ENCODE measurements at places on chromosomes 13 and 19.

DNA sequence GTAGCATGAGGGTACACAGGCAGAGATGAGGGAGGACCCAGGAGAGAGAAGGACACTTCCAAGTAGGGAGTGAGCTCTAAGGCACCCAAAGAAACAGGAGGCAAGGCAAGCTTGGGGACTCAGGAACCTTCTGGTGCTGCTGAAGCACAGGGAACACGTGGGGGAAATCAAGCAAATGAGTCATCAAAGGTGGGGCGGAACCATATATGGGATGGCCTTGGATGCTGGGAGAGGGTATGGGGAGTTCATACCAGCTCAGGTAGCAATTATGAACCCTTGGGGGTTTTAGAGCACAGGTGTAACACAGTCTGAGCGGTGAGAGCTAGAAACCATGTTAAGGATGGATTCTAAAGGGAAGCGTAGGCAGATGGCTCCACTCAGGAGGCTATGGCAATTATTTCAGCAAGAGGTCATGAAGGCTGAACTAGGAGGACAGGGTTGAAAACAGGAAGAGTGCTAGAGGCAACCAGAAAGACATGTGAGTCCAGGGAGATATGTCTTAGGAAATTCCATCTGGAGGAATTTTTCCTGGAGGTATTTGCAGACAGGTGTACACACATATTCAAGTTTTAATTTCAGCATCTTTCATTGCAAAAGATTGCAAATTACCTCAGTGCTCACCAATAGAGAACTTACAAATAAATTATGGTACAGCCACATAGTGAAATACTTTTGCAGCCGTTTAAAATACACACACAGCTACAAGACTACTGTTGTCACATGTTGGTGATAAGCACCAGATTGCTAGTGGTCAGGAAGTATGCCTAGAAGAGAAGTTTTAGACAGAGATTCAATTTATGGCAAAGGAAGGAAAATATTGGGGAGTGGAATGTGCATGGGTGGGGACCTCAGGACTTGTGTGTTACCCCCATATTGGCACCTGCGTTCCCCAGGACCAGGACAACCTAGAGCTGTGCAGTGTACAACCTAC lies 77.0 kb downstream of the STARD13 start:
- no peak for DNase-seq

- DNase-seq: no peak
These were observed 9.0 kb downstream of the ATP13A1 start for GRCh38 chr19:19654441-19654840.

GRCh38 chr19:932648-933552 lies 7.1 kb downstream of the ARID3A start:
- DNase-seq: peak; percentile 90

GRCh38 chr13:50244713-50245574 lies 229.7 kb downstream of the KCNRG start:
- peak; percentile 60 for DNase-seq

DNA sequence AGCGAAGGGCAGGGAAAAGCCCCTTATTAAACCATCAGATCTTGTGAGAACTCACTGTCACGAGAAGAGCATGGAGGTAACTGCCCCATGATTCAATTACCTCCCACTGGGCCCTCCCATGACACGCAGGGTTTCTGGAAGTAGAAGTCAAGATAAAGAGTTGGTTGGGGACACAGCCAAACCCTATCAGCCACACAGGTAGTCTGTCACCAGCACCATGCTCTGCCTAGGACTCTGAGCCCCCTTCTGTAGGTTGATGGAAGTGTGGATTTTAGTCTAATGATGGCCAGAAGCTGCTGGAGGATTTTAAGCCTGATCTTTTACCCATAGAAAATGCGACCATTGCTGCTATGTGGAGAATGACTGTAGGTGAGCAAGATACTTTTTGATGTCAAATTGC lies 60.8 kb downstream of the ARHGEF7 start:
- no peak for DNase-seq

DNA sequence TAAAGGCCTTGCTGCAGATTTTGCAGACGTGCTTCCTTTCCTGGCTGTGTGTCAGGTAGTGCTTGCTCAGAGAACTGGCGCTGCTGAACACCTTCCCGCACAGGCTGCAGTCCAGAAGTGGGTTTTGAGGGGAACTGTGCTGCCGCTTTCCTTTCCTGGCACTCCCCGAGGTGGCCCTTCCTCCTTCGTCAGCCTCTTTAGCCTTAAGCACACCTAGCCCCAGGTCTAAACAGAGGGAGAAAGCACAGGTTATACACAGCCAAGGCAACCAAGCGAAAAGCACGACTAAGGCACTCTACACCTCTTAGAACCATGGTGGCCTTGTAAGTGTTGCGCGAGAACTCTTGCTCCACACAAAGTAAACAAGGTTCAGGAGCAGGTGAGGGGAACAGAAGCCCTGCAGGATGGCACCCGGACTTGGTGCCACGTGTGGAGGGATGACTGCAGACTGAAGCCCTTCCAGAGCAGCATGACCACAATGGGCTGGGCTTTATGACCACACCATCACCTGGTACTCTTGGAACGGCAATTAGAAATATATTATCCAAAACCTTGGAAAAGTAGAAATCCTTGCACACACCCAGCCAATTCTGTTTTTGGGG lies 23.6 kb downstream of the ZNF541 start:
- DNase-seq: no peak

GRCh38 chr13:27131906-27132305 lies 39.7 kb downstream of the USP12 start:
- DNase-seq: no peak

- no peak for DNase-seq
These were observed 4.2 kb upstream of the ADPRHL1 start for GRCh38 chr13:113457510-113457909.

GRCh38 chr19:10259162-10259905 lies 7.3 kb downstream of the MRPL4 start:
- peak; percentile 65 for DNase-seq

GRCh38 chr19:6925801-6926751 lies 38.7 kb downstream of the ADGRE1 start:
- DNase-seq: no peak

- no peak for DNase-seq
These were observed 7.3 kb downstream of the NKPD1 start for GRCh38 chr19:45153339-45154063.

GRCh38 chr13:30984620-30985019 lies 52.2 kb downstream of the TEX26 start:
- no peak for DNase-seq

DNA sequence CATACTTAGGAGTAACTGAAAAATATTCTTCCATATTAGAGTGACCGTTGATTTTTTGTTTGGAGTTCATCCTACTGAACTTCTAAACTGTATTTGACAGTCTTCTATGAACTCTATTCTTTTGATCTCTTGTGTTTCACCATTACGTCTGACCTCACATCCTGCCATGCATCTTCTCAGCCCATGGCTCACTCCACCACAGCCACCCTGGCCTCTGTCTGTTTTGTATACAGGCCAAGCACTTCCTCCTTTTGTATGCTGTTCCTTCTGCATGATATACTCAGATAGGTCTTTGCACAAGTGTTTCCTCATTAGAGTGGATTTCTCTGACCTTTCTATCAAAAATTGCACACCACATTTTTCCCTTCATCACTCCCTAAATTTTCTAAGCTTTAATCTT lies 119.9 kb downstream of the MAB21L1 start:
- no peak for DNase-seq

- DNase-seq: no peak
These were observed 13.1 kb upstream of the TICAM1 start for GRCh38 chr19:4844348-4845179.

- DNase-seq: no peak
These were observed 13.4 kb downstream of the RASL11A start for GRCh38 chr13:27283906-27284493.

- DNase-seq: no peak
These were observed 24.6 kb downstream of the FLT1 start for GRCh38 chr13:28470296-28470695.

DNA sequence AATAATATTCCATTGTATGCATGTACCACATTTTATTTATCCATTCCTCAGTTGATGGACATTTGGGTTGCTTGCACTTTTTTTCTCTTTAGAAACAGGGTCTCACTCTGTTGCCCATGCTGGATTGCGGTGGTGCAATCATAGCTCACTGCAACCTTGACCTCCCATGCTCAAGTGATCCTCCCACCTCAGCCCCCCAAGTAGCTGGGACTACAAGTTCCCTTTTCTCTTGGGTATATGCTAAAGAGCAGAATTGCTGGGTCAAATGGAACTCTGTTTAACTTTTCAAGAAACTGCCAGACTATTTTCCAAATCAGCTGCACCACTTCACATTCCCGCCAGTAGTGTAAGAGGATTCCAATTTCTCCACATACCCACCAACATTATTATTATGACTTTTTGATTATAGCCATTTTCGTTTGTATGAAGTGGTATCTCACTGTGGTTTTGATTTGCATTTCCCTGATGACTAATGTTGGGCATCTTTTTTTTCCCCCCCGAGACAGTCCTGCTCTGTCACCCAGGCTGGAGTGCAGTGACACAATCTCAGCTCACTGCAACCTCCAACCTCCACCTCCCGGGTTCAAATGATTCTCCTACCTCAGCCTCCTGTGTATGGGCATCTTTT lies 7.6 kb upstream of the IPO5 start:
- no peak for DNase-seq

- DNase-seq: no peak
These were observed 18.2 kb upstream of the COMP start for GRCh38 chr19:18809149-18809868.

DNA sequence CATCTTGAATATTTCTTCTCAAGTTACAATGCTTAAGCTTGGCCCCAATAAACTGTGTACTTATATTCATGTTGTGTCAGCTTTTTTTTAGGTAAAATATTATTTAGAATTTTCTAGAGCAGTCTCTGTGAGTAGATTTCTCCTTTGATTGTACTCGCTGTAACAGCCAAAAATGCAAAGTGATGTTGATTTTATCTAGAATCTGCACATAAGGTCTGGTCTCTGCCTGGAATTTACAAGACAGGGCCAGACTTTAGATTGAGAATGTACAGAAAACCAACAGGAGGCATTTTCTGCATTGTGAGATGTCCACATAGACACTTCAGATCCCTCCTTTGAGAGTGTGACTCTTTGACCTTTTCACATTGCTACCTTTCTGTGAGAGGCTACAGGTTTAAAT lies 43.1 kb upstream of the ZNF681 start:
- DNase-seq: no peak

- DNase-seq: no peak
These were observed 39.1 kb downstream of the SMAD9 start for GRCh38 chr13:36880961-36881360.

DNA sequence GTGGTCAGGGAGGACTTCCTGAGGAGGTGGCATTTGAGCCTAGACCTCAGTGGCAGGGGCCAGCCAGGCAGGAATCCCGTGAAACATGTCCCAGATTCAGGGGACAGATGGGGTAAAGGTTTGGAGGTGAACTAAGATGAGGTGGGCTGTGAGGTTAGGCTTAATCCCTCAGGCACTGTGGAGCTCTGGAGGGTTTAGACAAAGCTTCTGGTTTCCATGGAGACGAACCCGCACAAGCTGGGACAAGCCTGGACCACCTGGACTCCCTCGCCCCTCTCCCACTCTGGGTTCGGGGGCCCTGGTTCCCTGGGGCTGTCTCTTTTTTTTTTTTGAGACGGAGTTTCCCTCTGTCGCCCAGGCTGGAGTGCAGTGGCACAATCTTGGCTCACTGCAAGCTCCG lies 15.7 kb downstream of the TJP3 start:
- DNase-seq: no peak

DNA sequence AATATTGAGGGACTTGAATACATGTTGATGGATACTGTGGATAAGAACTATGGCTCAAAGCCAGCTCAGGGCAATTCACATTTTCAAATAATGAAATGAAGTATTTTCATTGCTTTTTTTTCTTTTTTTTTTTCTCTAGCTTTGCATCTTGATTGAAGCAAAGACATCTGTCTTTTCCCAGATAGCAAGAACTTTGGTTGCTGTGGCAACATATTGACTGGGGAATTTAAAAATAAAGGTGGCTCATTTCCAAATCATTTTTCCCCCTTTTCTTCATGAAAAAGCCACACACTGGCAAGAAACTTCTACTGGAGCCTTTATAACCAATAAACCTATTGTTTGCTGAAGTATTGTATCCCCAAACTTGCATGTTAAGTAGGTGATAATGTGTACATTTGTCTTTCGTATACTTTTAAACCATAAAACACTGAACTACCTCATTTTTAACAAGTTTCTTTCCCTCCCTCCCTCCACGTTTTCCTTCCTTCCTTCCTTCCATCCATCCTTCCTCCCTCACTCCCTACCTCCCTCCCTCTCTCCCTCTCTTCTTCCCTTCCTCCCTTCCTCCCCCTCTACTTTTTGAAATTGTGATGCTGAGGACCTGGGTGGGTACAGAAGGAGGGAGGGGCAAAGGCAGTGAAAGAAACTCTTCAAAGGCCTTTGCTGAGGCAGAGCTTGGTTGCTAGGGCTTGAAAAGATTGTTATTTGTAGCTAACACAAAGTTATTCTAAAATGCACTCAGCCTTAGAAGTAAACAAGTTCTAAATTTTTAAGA lies 343.5 kb upstream of the SPRY2 start:
- no peak for DNase-seq

Measured in amniotic stem cell (primary cell).